Tibial nerve (tissue), 4 donors: ENCODE measurements at places on chromosomes 1 and 21. TPM values are rescaled to one million over a fixed set of nuclear protein-coding genes. Genes with fewer than 3 reads are reported as not detected.

HFM1 gene
- total RNA-seq = 1.5 TPM

GART gene
- 92.5 TPM for total RNA-seq

GRCh38 chr1:117466761-117467160 is 99.5 kb downstream of the MAN1A2 start:
- no peak for DNase-seq

- DNase-seq = no peak
Observed at GRCh38 chr1:28974432-28974831, 60.1 kb downstream of the EPB41 start.

DNA sequence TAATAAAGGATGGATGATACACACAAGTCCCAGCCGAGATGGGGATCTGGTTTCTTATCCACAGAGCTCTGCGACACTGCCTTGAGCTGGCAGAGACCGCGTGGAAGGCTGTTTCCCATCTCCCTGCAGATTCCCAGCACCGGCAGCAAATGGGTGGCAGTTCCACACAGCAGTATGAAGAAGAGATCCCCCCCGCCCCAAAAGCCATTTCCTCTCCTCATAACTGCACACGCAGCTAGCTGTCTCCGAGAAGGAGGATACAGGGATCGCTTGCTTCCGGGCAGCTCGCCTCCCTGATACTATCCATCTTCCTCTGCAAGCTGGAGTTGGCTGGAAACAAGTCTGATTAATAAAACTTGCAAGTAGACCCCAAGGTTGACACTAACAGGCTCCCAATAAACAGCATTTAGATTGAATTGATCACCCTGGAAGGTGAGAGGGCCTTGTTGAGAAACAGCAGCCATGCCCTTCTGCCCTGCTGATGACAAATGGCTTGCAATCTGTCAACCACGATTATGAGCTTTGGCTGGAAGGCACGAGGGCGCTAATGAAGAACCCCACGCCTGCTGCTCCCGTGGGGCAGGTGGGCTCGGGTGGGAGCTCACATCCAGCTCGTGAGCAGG is 642.3 kb downstream of the AJAP1 start:
- no peak for DNase-seq

DNA sequence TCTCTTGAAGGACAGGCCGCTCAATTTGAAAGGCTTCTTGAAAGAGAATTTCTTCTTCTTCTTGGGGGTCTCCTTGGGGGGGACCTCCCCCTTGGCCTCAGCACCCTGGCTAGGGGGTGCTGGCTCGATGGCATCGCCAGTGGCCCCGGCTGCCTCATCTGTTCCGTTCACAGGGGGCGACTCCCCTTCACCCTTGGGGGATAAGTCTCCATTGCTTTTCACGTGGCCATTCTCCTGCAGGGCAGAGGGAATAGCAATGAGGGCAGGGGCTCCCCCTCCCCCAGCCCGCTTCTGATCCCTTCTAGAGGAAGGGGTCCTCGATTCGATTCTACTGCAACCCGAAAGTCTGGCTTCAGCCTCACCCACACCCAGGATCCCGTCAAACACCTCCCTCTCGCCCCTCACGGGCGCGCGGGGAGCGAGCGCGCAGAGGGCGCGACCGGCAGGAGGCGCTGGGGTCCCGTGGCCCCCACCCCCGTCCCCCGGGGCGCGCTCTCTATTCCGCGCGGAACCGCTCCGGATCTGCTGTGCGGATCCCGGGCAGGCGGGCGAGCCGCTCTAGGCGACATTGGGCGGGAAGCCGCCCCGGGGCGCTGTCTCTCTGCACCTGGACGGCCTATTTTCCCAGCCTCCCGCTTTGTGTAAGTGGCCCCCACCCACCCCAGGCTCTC is 1.0 kb downstream of the MARCKSL1 start:
- no peak for DNase-seq

DNA sequence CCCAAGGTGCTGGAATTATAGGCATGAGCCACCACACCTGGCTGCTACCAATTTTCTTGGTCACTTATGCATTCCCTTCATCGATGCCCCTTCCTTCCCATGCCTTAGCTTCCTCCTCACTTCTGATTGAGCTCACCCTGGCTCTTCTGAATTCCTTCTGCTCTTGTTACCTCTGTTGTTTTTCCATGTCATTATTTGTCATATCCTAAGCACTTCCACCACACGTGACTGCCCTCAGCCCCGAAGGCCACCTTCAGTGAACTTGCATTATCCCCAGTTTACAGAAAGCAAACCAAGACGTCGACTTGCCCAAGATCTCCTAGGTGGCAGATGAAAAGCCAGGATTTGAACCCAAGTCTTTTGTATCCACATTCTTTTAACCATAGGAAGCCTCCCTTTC is 30.7 kb downstream of the CA6 start:
- DNase-seq = no peak

DNA sequence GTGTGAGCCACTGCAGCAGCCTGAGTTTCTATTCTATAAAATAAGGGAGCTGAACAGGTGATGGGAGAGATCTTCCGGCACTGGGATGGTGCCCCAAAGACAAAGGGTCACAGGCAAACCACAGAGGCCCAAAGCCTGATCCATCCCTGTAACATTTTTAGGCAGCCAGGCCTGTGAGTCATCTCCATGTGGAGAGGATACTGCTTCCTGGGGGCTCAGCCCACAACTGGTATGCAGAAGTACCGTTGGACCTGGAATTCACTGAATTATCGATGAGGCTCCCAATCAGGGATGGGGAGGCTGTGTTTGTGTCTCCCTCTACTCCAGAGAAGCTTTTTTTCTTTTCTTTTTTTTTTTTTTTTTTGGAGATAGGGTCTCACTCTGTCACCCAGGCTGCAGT is 48.8 kb upstream of the WASF2 start:
- no peak for DNase-seq

CFHR1 gene
- total RNA-seq = not detected

DNA sequence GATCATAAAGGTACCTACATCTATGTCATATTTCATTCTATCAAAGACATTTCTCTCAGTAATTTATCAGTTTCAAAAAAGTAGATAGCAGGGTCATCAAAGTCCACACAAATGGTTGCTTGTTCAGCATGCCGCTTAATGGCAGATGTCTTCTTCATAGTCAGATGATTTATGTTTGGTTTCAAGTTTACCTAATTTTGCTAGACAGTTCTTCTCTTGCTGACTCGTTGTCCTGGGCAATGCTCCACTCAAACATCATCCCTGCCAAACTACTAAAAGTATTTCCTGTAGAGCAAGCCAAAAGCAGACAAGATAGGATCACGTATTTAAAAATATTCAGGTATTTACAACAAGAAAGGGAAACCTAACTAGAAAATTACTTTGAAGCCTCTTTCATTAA is 13.6 kb downstream of the NUP210L start:
- no peak for DNase-seq

ITGB2 gene
- 69.0 TPM for total RNA-seq

DNA sequence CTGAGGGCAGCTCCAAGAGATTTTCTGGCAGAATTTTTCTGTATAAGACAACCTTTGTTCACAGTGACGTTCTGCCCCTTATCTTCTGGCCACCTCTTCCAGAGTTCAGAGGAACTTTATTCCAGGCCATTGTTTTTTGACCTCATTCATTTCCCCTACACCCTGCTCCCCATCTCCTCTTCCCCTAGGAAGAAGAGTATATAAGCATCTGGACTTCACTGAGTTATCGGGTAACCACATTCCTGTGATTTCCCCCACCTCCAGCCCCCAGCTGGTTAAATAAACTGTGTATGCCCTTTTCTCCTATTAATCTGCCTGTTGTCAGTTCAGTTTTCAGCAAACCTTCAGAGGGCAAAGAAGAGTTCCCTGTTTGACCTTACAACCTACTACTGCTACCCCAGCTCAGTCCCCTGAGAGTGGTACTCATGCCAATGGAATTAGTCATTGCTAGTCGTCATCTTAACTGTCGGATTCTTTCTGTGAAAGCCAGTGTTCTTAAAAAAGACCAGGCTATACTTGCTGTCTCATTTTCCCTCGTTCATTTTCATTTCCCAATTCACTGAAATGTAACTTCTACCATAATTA is 14.3 kb upstream of the ALG14 start:
- peak; percentile 72 for DNase-seq

- DNase-seq = no peak
Observed at GRCh38 chr1:183847641-183848040, 42.7 kb downstream of the RGL1 start.

- no peak for DNase-seq
Observed at GRCh38 chr1:167122121-167122480, 28.2 kb downstream of the STYXL2 start.

- no peak for DNase-seq
Observed at GRCh38 chr1:178571807-178572206, 58.9 kb downstream of the TEX35 start.

DNA sequence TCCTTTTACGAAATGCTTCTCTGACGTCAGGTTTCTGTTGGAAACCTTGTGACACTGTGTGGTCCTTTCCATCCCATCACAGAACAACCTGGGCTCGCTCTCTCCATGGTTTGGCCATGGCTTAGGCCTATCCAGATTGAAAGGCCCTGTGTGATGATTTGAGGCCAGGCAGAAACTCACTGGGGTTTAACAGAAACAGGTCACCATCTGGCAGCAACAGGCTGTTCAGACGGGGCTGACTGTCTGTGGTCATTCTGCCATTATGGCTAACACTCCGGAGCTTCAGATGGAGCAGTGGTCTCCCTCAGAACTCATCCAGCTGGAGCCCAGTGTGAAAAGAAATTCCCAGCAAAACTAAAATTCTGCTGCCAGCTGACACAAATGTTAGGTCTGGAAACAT is 9.3 kb downstream of the PLEKHM2 start:
- DNase-seq = no peak

GRCh38 chr21:44415073-44416025 is 40.0 kb upstream of the LRRC3 start:
- DNase-seq = no peak

DNA sequence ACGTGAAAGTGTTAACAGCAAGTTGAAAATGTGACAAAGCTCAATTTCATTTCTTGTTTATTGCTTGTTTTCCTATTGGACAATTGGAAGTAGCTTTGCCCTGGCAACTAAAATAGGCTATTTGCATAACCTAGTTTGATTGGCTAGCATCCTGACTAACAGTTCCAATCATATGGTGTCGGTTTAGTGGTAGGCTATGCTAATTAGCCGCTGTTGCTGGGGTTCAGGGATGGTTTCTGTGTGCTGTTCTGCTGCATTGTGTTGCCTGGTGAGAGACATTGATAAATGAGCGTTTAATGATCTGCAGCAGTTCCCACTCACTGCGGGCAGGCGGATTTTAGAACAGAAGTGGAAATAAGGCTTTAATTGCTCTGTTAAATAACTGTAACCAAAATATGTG is 68.5 kb downstream of the DYRK1A start:
- DNase-seq = no peak

DNA sequence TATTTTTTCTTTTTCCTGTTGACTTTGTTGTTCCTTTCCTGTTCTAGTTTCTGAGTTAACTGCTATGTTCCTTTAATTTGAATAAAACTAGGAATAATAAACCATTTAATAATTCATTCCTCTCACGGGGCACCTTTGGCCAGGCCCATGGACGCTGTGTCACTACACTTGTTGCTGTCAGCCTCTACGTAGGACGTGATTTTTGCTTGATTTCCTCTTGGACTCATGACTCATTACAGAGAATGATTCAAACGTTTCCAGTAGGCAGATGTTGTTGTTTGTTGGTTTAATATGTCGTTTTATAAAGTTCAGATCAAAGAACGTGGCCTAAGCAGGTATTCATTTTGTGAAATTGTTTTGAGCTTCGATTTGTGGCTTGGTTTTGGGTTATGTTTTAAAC is 9.1 kb upstream of the SLC19A1 start:
- no peak for DNase-seq

DNA sequence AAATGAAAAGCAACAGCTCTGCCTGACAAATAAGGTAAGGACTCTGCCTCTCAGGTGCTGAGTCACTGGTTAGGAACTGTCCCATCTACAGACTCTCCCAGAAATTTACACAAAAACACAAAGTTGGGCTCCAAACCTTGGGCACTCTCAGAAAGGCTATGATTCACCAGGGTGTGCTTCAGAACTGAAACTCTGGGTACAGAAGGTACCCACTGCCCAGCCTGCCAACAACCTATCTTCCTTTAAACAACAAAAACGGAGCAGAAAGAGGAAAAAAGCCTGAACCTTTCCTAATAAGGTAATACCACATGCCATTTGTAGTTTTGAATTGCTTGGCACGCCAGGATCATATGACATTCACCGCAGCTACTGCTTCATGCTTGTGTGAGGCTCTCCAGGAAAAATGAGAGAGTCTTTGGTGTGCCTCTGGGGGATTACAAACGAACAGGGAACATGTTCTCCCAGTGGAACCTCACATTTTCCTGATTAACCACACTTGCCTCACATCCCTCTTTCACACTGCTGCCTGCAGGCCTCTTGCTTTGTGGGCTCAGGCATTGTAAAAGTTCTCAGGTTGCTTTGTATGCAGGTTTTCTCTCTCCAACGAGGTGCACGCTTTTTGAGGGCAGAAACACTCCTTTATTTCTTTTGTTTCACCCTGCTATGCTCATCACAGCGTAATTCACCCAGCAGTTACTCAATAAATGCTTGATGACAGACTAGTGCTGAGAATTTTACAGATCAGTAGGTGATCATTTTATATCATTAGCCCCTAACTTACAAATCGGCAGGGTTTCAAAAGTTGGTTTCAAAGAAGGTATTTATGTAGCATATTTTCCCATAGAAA is 65.1 kb downstream of the GADD45A start:
- no peak for DNase-seq

- no peak for DNase-seq
Observed at GRCh38 chr1:231192620-231193163, 30.8 kb downstream of the TRIM67 start.

DNA sequence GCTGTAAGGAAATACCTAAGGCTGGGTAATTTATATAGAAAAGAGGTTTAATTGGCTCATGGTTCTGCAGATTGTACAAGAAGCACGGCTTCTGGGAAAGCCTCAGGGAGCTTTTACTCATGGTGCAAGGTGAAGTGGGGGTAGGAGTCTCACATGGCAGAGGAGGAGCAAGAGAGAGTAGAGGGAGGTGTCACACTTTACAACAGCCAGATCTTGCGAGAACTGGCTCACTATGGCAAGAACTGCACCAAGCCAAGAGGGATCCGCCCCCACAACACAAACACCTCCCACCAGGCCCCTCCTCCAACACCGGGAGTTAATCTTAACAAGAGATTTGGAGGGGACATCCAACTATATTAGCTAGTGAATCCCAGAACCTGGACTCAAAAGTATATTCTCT is 135.4 kb upstream of the SOD1 start:
- no peak for DNase-seq

ANGPTL3 gene
- not detected for total RNA-seq

ALPL gene
- total RNA-seq = 3.9 TPM

GRCh38 chr1:32989160-32990050 is 24.8 kb upstream of the RNF19B start:
- DNase-seq = peak; percentile 45

DNA sequence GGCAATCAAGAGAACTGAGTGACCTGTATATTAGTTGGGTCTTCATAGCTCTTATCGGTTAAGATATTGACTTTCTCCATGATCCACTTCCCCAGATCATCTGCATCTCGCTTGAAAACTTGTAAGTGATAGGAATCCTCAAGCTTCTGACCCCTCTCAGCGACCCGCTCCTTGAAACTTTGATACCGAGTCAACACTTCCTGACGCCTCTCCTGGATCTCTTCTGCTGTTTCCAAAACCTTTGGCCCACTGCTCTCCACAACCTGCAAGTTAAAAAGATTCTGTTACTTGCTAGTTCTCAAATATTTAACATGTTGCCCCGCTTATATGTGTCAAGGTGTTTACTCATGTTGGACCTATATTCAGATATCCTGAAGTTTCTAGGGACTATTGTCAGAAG is 1.4 kb downstream of the SPTA1 start:
- DNase-seq = no peak

TBX19 gene
- 2.9 TPM for total RNA-seq

PTGER3 gene
- 76.2 TPM for total RNA-seq

CNKSR1 gene
- total RNA-seq = 4.0 TPM

CTH gene
- 5.7 TPM for total RNA-seq

LRRC53 gene
- total RNA-seq = not detected
